ENCODE measurements at places on chromosomes 5 and 9.

GRCh38 chr9:16247188-16247875 is 623.1 kb downstream of the BNC2 start:
- DNase-seq, result no peak

DNA sequence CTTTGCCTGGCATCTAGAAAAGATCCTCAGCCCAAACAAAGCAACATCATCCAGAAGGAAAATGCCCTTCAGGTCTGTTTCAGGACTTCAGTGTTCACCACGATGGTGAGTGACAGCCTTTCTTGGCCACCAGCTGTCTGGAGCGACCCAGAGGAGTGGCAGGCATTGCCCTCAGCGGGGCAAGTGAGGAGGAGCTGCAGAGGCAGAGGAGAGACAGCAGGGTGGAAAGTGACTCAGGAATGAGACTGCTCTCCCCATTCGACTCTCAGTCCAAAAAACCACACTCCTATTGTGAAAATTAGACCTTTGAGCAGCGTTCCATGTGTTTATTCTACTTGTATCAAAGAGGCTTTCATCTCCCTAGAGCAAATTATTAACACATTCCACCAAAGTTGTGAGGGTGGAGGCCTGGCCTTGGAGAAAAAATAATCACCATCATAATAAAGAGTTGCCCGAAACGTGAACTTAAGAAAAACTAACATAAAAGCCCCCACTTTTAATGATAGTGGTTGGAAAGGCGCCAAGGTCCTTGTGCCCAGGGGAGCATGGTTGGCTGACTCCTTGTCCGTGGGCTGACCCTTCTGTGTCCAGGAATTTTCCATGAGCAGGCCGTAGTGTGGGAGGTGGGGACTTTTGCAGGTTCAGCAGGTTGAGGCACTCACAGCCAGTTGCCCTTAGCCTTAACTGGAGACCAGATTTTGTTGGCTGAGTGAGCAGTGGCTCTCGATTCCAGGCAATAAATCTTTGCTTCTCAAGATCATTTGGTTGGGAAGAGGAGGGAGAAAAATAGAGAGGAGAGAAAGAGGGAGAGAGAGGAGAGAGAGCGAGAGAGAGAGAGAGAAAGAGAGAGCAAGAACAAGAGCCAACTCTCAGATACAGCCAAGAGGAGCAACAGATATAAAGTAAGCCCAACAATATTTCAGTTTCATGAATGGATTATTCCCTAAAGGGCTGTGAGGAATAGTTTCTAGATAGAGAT is 125.9 kb upstream of the ANKRD55 start:
- DNase-seq, result no peak

- no peak for DNase-seq
Measured at GRCh38 chr5:15106530-15107283, 235.1 kb upstream of the ANKH start.

GRCh38 chr9:27524236-27524635 is at the start of gene IFNK:
Gene IFNK, plus strand, starts transcription at chr9:27524290. Its CDS starts 47 bp downstream, at chr9:27524337.
- no peak for DNase-seq

DNA sequence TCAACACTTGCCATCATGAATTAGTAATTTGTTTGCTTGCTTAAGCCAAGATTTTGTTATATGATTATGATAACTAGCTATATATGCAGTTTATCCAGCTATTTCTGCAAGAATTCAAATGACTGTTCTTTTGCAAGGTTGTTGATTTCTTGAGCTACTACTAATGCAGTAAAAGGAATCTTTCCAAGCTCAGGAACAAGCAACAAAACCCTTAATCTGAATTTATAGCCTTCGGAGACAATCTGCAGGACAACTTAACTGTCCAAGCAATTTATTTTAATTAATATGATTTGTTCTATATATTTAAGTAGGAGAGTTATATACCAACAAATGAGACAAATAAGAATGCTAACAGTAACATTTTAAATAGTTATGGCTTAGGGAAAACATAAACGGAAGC is 426.8 kb upstream of the POU5F2 start:
- DNase-seq, result no peak

- DNase-seq, result no peak
Measured at GRCh38 chr5:164909673-164910072, 1404.3 kb downstream of the MAT2B start.

DNA sequence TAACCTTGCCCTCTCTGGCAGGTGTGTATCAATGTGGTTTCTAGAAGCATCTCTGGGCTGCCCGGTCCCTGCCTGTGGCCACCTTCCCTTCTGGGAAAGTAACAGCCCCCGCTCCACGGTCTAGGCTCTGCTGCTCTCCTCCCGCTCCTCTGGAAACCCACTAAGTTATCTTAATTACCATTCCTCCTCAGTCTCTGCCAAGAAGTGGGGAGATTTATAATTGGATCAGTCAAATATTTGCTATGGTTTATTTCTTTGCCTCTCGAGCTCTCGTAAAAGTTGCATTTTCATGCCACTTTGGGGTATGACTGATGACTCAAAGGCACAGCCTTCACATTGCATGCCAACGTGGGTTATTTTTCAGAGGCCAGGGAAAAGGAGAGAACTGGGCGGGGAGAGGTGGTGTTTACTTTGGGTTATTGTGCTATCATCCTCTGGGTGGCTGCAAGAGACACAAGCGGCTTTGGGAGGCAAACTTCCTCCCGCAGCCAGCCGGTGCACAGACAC is 205.3 kb upstream of the WWC1 start:
- DNase-seq, result no peak

- no peak for DNase-seq
Measured at GRCh38 chr5:67459253-67459652, 262.7 kb upstream of the CD180 start.

DNA sequence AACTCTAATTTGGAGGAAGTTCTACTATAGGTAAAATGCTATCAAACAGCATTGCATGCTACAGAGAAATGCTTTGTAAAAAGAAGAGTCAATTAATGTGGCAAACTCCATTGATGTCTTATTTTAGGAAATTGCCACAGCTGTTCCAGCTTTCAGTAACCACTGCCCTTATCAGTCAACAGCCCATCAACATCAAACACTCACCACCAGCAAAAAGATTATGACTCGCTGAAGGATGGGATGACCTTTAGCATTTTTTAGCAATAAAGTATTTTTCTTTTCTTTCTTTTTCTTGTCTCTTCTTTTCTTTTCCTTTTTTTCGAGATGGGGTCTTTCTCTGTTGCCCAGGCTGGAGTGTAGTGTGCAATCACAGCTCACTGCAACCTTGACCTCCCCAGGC is 26.0 kb downstream of the CRHBP start:
- no peak for DNase-seq

DNA sequence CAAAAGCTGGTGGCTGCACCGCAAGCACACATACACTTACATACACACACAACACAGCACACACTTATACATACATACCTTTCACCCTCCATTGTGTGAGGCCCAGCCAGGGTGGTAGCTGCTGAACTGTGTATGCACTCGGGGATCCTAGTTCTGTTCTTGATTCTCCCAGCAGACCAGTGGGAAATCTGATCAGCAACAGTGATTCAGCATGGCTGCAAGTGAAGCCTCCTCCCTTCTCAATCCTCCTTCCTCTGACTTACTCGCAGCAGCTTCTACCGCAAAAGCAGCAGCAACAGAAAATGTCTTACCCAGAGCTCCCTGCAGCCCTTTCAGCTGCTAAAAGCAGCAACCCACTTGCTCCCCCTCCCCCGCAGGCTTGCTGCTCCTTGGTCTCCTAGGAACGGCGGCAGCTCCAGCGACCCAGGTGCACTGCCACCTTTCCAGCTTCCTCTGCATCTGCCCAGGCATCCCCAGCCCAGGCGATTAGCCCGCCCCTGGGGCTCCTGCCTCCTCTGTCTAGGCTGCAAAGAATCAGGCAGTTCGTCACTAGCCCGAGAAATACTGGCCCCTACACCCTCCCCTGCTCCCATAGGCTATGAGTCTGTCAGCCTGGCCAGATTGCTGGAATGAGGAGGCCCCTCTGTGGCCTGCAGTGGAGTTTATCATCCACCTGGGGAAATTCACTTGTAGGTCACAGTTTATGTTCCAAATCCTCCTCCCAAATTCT is at the start of gene KLHL3:
KLHL3 (minus strand) TSS at position 535 of the 730 bp plus-strand sequence; CDS start at position 92, 443 bp downstream.
- no peak for DNase-seq

GRCh38 chr5:55816342-55816741 is 34.8 kb upstream of the IL31RA start:
- no peak for DNase-seq

- DNase-seq, result no peak
Measured at GRCh38 chr9:115212832-115213231, 94.9 kb upstream of the TNC start.
